Tracheal epithelial cell (primary cell): ENCODE measurements at places on chromosomes 3 and 15. TPM values are rescaled to one million over a fixed set of nuclear protein-coding genes. Genes with fewer than 3 reads are reported as not detected.

Gene B3GALNT1
- 6.7 and 7.9 TPM in 2 replicates for total RNA-seq

Gene NMD3
- 115 and 147 TPM in 2 replicates for total RNA-seq

Gene ACP3
- 0.96 and 1.9 TPM in 2 replicates for total RNA-seq

Gene CKMT1A
- total RNA-seq: 17.3 and 47.0 TPM in 2 replicates

Gene PAK6
- 12.8 and 13.4 TPM in 2 replicates for total RNA-seq

Gene KAT2B
- total RNA-seq: 3.4 and 7.2 TPM in 2 replicates

Gene GCNT3
- total RNA-seq: 5.3 and 10.4 TPM in 2 replicates

Gene AGBL1
- total RNA-seq: not detected in 2 replicates

Gene SLC7A14
- total RNA-seq: under 0.01 TPM in 2 replicates

Gene OR4F6
- total RNA-seq: not detected in 2 replicates

Gene SLCO3A1
- 3.9 and 4.0 TPM in 2 replicates for total RNA-seq

Gene RTP3
- total RNA-seq: not detected in 2 replicates

Gene CCR9
- total RNA-seq: not detected in 2 replicates

Gene MESP1
- under 0.01 and 0.43 TPM in 2 replicates for total RNA-seq

Gene AMOTL2
- 61.8 and 114 TPM in 2 replicates for total RNA-seq

Gene CLEC3B
- not detected in 2 replicates for total RNA-seq
